ENCODE measurements at places on chromosomes 12 and 14.

- no peak for DNase-seq
These were observed 52.1 kb downstream of the NUAK1 start for GRCh38 chr12:106086696-106087095.

- no peak for DNase-seq
These were observed 3.2 kb downstream of the SUSD6 start for GRCh38 chr14:69614592-69614991.

DNA sequence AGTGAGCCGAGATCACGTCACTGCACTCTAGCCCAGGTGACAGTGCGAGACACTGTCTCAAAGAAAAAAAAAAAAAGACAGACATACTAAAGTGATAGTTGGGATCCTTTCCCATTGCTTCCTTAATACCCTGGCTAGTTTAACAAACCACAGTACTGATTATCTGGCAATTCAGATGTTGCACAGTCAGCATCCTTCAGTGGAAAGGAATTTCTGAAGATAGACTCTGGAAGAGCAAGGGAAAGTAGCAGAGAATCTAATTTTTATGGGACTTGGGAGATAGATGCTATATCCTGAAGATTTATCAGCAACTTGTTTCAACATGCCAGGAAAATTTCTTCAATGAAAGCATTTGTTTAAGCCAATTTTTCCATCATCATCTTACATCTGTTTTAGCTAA lies 6.5 kb upstream of the PPFIBP1 start:
- DNase-seq: no peak

DNA sequence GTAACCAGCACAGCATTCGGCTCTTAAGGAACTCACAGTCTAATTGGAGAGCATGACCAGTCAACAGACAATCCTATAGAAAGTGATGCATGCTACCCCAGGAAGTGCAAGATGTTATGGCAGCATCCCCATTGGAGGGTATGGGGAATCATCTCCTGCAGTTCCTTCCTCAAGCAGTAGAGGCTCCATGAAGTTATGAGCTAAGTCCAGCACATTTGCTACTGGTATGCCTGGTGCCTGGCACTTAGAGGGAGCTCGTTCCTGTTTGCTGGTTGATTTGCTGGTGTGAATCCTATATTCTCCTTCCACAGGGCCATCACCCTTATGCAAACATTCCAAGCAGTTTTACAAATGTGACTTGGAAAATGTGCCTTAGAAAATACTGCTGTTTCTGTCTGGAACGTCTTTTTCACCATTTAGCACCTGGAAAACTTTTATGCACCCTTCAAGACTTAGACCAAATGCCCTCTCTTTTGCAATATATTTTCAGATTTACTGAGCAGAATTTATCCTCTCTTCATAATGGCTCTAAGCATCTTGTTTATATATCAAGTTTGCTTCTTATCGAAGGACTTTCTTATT lies 136.1 kb upstream of the WSCD2 start:
- DNase-seq: no peak

GRCh38 chr12:22858849-22859570 lies 234.0 kb downstream of the ETNK1 start:
- no peak for DNase-seq

DNA sequence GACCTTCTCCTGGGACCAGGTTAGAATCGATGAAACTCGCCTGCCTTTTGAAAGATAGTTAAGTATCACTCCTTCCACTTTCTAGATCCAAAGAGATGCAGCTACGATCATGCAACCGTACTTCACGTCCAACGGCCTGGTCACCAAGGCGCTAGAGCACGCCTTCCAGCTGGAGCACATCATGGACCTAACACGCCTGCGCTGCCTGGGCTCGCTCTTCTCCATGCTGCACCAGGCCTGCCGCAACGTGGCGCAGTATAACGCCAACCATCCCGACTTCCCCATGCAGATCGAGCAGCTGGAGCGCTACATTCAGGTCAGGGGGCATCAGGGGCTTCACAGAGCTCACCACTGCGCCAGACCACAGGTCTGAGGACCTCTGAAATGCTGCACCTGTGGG lies 51.4 kb downstream of the DYNC1H1 start:
- no peak for DNase-seq

GRCh38 chr12:130764475-130765185 lies 48.5 kb upstream of the RIMBP2 start:
- no peak for DNase-seq

DNA sequence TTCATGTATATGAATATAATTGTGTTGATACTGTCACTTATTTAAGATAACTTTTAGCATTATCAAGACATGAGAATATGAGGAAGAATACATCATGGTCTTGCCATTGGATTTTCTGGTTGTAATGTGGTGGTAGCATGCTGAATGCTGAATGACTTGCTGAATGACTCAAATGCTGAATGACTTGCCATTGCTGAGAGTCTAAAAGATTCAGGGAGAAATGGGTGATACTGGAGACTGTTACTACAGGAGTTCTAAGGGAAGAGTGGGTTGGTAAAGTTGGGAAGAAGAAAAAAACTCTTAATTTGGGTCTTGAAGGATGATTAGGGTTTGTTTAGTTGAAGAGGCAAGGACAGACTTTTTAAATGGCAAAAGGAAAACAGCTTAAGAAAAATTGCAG lies 72.1 kb upstream of the MANSC4 start:
- no peak for DNase-seq

DNA sequence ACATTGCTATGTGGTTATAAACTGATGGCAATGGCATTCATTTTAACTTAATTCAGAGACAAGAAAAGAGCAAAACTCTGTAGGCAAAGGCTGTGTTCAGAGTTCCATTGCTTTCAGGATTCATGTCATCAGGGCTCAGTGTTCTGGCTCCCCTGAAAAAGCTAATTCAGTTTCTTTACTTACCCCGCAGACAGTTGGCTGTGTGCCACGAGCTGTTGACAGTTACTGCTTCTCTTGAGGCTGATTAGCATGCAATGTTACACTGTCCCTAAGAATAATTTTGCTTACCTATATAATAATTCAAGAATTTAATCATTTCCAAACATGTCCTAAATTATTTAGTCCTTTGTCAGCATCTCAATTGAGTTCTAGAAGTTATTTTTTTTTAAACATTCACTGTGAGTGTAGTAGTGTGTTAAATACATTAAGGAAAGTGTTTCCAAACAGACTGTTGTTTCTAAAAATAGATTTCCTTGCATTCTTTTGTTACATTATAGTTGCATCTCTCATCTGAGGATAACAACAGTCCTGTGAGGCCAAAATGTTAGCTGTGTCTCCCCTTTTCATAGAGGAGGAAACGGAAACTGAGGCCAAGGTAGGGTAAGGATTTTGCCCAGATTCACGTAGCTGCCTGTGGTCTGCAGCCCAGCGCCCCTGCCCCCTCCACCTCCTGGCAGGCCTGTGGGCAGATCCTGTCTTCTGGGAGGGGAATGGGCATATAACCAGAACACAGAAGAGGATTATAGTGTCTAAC lies 98.6 kb downstream of the PELI2 start:
- DNase-seq: no peak

DNA sequence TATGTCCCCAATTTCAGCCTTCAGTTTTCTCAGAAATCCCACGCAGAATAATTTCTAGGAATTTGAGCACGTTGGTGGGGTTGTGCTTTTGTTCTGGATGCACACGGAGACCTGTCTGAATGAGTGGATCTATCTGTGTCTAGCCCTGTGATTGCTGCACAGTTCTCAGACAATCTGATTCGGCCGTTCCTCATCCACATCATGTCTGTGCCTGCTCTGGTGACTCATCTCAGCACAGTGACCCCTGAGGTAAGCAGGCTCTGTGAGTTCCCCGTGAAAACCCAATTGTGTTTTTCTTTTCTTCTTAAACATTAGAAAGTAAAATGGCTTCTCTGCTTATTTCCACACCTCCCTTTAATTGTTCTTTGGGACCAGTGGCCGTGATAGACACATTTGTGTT lies 20.2 kb downstream of the UBE3B start:
- DNase-seq: no peak

- no peak for DNase-seq
These were observed 61.9 kb downstream of the ZFP36L1 start for GRCh38 chr14:68730811-68731425.

GRCh38 chr12:11827091-11828061 lies 177.9 kb downstream of the ETV6 start:
- DNase-seq: no peak

DNA sequence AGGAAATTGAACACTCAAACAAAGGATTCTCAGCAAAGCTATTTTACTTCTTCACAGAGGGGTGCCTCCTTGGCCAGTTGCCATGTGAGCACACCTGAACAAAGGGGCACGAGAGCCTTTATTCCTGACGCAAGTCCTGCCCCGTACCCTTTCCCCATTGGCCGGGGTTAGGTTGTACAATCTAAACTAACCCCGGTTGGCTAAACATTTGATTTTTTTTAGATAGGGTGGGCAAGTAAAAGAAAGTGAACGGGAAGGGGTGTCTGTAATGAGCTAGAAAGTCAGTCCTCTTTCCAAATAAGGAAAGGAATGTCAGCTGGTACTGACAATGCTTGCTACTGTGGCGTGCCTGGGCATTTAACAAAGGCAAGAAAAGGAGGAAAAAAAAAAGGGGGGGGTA lies 135.5 kb upstream of the CDKN3 start:
- no peak for DNase-seq

- no peak for DNase-seq
These were observed at the start of gene MORN3 for GRCh38 chr12:121669521-121669900. MORN3 (minus strand) TSS chr12:121669654; CDS start chr12:121669483, 171 bp downstream.

GRCh38 chr14:34184126-34184525 lies 233.3 kb upstream of the EGLN3 start:
- DNase-seq: no peak

DNA sequence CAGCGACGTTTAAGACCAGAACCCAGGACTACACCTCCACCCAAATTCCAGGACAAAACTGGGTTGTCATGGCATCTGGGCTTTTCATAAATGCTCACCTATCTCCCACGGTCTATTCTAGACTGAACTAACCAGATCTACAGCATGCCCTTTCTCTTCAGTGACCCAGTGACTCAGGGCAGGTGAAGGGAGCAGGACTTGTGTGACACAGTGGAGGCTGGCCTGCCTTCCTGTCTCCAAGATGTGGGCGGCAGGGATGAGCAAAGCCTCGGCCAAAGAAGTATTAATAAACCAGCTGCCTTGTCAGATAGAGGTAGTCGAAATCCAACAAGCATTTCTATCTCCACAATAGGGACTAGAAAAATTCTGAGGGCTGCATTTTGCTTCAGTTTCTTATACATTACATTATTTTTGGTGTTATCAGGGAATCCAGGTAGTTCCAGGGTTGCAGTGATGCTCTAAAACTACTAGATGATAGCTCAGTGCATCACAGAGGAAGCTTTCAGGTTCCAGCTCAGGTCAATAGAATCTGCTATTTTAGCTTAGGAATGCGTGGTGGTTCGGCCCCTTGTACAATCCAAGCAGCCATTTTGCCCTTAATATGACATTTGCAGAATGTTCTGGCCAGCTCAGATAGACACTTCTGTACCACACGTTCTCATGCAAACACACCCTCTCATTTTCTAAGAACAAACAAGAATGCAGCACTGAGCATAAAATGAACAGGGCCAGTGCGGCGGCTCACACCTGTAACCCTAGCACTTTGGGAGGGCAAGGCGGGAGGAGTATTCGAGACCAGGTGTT lies 4.2 kb upstream of the GLRX5 start:
- DNase-seq: no peak

- no peak for DNase-seq
These were observed 82.6 kb downstream of the NTF3 start for GRCh38 chr12:5514545-5514944.

DNA sequence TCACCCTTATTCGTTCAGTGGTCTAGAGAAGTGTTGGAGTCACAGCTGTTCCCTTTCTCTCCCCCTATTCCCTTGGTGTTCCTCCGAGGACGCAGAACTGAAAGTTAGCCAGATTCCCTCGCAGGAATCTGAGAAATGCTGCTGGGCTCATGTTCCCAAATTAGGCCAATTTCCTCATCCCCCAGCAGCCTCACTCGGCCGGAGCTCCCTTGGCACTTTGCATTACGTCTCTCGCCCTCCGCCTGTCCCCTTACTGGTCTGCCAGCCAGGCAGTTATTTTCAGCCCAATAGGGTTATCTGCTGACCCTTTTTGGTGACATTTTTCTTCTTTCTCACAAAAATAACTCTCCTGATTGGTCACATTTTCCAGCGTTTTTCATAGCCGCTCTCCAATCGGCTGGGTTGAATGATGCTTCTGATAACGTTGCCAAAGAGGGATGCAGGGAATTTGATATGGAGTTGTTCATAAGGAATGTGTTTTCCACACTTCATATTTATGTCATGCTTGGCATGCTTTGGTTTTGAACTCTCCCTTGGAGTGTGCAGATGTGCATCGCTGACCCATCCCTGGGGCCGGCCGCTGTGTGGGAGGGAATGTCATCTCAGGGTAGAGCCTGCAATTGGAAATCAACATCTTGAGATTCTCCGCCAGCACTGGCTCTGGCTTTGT lies 9.9 kb downstream of the IFT43 start:
- DNase-seq: no peak

DNA sequence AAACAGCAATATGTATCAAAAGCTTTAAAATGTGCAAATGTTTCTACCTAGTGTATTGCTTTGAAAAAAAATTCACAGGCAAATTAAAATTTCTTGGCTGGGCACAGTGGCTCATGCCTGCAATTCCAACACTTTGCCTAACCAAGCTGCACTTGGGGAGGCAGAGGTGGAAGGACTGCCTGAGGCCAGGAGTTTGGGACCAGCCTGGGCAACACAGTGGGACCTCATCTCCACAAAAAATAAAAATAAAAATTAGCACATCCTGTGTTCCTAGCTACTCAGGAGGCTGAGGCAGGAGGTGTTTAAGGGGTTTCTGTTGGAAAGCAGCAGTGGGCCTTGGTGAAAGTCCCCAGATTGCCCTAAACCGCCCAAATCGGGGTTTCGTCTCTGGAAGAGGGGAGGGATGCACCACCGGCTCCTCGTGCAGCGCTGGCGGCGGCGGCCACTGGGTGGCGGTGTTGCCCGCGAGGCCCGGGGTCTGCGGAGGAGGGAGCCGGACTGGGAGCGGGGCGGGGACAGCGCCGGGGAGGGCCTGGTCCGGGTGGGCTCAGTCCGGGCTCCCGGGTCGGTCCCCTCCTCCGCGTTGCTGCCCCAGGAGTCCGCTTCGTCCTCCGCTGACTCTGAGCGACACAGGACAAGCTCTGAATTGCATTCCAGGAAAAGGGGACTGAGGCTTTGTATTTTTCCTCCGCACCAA lies 265.6 kb downstream of the AACS start:
- peak; percentile 15 for DNase-seq

- DNase-seq: no peak
These were observed 18.8 kb upstream of the LTA4H start for GRCh38 chr12:96054244-96054610.

DNA sequence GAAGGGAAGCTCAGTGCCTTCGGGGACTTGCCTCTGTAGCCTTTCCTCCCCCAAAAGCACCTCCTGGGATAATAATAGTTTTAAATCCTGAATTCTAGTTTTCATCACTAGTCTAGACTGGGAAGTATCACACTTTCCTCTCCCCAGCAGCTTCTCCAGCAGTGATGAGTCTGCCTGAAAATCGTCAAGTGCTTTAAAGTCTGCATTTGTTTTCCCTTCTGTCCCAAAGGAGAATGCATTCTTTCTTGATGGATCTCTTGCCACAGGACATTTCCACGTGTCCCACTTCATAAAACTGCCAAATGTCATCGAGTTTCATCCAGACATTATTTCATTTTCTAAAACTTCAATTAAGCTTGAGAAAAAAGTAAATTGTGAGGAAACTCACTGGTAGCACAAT lies 15.0 kb downstream of the CSRP2 start:
- DNase-seq: no peak
